ENCODE measurements at places on chromosomes 5 and 9.

DNA sequence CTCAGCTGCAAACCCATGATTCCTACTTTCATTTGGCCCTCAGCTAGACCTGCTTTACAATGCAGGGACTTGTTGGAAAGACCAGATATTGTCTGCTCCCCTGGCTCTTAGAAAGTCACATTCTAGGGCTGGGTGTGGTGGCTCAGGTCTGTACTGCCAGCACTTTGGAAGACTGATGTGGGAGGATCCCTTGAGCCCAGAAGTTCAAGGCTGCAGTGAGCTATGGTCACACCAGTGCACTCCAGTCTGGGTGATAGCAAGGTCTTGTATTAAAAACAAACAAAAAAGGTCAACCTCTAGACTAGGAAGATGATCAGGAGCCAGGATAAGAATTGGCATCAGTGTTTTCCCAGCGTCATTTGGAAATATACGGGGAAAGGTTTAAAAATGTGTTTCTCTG, 145.8 kb downstream of the PALM2AKAP2 start:
- DNase-seq: no peak

DNA sequence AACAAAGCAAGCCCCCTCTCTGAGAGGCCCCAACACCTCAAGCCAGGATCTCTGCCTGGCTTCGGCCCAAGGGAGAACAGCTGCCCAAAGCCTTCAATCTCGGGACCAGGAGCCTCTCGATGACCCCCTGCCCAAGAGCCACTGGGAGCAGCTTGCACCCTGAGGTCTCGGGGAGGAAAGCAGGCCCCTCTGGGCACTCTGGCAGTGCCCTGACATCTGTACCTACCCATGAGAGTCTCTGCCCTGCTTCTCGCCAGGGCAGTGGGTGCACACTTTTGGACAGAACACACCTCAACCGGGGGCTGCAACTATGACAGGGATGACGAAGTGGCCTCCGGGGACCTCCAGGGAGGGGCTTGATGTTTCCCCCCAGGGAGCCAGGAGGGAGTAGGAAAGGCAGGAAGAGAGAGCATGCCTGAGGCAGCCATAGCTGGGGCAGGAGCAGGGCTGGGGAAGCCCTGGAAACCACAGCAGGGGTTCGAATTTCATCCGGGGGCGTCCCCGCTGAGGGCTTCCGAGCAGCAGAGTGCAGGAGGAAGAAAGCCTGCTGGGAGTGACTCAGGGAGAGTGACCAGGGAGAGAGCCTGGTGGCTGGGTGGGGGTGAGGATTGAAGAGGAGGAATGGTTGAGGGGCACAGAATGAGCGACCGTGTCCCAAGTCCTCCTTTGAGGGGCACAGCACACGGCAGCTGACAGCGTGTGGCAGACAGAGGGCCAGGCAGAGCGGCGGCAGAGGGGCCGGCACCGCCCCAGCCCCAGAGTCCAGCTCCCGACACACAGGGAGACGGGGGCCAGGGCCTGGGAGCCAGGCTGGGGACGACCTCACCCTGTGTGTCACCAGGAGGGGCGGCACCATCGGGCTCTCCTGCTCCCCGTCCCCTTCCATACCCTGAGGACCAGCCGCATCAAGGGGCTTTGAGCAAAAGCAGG, 1.8 kb downstream of the LPCAT1 start:
- DNase-seq: peak; percentile 37

- no peak for DNase-seq
Observed at GRCh38 chr5:72234265-72234700, 85.8 kb downstream of the MRPS27 start.

DNA sequence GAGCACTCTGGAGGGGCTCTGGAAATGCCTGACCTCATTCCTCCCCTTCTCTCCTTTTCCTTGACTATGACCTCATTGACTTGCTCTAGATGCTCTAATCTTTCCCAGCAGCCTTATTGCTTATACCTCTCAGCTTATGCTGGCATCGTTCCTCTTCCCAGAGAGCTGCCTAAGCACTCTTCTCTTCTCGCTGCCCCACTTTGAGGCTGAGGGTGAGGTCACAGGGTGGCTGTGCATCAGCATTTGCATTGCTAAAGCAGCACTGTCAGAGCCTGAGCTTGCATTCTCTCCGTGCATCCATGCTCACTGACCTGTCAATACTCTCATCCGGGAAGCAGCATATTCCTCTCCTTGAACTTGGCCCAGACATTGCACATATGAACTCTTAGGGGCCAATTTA, 96.4 kb upstream of the NTRK2 start:
- no peak for DNase-seq
